Fibroblast of skin of right quadriceps (primary cell): ENCODE measurements at places on chromosomes 4 and X.
A peak's percentile ranks its signal among the peaks of the same experiment; 100 is the strongest.

GRCh38 chr4:5894266-5894665 is 1.4 kb upstream of the CRMP1 start:
- DNase-seq: no peak

DNA sequence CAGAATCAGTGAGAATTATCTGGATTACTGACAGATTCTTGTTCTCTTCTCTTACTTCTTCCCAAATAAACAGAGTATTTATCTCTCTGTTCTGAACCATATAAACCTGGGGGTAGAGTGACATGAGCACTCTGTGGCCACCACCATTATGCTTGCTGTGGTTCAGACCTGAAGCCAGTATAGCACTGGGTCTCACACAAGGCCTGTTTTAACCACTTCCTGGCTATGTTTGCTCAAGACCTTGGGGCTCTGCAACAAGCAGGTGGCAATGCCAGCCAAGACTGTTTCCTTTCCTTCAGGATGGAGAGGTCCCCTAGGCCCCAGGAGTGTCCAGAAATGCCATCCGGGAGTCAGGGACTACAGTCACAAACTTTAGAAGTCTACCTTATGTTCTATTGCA is 21.7 kb upstream of the HEPH start:
- DNase-seq: no peak

DNA sequence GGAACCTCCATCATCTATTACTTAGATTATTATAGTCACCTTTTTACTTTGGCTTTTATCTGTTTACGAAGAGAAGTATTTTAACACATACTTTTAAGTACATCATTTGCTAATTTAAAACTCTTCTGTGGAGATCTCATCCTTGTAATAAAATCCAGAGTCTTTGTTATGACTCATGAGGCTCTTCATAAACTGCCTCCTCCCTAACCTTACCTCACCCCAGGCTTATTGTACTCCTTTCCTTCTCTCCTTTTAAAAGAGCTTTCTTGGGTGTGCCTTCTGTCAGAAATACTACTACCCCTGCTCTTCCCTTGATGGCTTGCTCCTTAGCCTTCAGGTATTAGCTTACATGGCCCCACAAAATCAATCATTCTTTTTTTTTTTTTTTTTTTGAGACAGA is 6.6 kb downstream of the ARL9 start:
- DNase-seq: peak; percentile 10

DNA sequence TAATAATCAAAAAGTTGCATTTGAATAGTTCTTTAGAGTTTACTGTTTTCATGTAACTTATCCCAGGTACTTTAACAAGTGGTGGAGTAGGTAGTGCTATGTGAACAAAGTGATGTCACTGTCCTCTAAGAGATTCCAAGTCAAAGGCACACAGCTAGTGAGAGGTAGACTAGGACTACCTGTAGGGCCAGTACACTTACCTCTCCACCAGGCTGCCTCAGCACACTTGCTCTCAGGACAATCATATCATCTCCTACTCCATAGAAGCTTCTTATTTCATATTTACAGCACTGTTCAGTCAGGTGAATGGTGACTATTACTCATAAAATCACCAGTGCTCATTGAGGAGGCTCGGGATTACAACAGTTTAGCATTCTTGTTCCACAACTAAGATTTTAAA is 173.0 kb upstream of the EMCN start:
- DNase-seq: no peak

- no peak for DNase-seq
Measured at GRCh38 chrX:148580016-148580415, 79.6 kb downstream of the AFF2 start.

- no peak for DNase-seq
Measured at GRCh38 chrX:105725228-105725627, 97.1 kb upstream of the NRK start.

- DNase-seq: no peak
Measured at GRCh38 chr4:87209696-87210095, 10.7 kb downstream of the KLHL8 start.

DNA sequence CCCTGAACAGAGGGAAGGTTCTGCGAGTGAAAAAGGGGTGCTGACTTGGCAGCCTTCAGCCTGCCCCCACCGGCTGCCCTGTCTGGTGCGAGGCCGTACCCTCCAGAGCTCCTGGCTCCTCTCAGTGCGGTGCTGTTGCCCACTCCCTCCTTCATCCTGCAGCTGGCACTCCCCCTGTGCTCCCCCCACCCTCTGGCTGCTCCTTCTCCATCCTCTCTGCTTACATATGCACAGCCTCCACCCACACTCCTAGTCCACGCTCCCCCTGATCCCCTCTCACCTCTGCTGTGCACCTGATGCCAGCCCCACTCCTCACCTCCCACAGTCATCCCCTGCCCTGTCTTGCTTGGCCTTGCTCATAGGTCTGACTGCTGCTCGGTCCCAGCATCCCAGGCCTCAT is 9.9 kb downstream of the MAN2B2 start:
- no peak for DNase-seq

GRCh38 chr4:98343626-98344025 is 82.4 kb downstream of the RAP1GDS1 start:
- peak; percentile 39 for DNase-seq

- DNase-seq: peak; percentile 22
Measured at GRCh38 chr4:38870098-38870808, 2.6 kb downstream of the FAM114A1 start.

DNA sequence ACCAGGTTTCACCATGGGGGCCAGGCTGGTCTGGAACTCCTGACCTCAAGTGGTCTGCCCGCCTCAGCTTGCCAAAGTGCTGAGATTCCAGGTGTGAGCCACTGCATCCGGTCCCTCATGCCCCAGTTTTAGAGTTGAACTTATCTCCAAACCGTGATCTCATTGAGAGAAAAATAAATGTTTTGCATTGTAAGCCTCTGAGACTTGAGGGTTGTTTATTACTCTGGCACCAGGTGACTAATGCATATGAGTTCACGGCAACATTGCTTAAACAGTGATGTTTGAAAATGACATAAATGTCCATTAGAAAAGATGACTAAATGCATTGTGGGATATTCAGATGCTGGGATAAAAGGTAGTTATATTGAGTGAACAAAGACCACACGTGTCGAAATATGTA is 22.9 kb upstream of the FAT1 start:
- peak; percentile 17 for DNase-seq

- DNase-seq: no peak
Measured at GRCh38 chr4:111537165-111537564, 608.1 kb upstream of the FAM241A start.

DNA sequence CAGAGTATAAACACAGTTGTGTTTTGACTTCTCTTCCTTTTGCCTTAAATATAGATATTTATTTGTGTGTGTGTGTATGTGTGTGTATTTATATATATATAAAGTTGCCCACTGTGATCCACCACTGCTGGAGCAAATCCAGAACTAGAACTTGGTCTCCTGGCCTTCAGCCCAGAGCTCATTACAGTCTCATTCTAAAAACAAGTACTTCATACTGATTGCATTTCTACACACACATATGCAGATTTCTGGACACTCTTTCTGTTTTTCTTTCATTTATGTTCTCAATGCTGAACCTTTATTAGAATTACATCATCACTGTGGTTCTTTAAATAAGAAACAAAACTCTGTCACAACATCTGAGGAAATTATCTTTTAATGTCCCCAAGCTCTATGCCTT is 381 bp downstream of the TXK start:
- peak; percentile 38 for DNase-seq
